CD4-positive, alpha-beta T cell (primary cell): ENCODE measurements at places on chromosomes 1 and 21. TPM values are rescaled to one million over a fixed set of nuclear protein-coding genes. Genes with fewer than 3 reads are reported as not detected.

DNA sequence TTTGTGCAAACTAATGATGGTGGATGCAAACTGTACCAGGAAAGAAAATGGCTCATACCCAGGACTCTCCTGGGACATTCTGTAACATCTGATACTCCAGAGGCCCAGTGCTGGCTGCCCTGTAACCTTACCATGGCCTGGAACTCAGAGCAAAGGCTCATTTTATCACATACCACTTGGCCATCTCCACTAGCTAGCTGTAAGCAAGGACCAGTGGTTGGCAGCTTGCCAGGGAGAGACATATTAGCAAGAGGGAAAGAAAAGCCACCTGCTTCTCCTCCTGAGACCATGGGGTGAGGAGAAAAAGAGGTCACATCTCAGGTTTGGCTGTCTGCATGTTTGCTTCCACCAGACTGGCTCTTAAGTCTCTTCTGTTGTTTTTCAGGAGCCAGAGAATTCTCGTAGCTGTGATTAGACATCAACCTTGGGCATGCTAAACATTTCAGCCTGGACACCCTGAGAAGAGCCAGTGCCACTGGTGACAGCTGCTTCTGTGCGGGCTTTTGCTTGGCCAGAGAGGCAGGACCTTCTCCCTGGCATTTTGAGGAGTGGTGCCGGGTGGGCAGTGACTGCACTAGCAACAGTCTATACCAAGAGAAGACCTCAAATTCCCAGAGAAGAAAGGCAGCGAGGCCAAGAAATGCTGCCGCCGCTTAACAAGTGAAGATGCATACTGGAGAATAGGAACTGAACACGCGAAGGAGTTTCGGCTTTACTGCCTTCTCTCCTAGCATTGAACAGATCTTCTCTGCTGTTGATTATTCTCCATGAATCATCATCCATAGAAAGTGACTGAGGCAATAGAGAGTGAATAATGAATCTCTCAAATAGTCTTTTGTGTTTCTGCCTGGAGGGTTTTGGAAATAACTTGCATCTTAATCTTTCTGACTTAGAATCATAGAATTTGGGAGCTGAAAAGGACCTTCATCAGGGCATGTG, 6.7 kb upstream of the INKA2 start:
- no peak for DNase-seq

GRCh38 chr21:36966066-36966820, at the start of gene HLCS:
Gene HLCS, minus strand, starts transcription at chr21:36966669. Its CDS starts 31 bp downstream, at chr21:36966638.
- DNase-seq: peak; percentile 69

CRYZ gene
- 6.2 TPM for total RNA-seq

DNA sequence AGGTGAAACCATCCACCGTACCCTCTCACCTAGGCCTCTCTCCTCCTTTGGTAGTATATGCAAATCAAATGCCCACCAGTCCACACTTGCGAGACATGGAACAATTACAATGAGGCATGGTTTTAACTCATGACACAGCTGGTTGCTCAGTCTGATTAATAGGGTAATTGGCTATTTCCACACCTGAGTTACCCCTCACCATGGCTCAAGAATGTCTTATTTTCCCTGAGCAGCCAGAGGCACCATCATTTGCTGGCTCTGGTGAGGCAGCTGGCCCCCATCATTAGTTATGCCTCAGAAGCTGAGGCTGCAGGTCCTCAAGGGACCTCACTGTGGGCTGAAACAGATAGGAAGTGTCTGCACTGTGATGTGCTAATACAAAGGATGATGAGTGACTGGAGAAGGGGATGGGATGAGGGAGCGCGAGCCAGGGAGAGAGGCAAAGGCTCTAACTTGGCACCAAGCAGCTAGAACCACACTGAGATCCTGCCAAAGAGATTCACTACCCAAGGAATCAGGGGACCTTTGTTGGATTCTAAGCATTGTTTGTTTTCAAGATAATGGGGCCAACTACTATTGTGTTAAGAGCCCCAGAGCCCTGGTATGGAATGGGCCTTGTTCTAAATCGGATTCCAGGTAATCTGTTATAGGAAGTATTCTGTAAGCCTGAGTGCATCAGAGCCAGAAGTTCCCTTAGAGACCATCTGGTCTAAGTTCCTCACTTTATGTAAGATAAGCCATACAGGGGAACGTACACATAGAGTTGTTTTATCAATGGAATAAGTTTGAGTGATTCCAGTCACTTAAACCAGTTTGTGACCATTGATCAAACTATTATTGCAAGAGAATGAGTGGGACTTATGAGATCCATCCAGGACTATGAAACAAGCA, 80.0 kb upstream of the CNTN2 start:
- DNase-seq: no peak

DNA sequence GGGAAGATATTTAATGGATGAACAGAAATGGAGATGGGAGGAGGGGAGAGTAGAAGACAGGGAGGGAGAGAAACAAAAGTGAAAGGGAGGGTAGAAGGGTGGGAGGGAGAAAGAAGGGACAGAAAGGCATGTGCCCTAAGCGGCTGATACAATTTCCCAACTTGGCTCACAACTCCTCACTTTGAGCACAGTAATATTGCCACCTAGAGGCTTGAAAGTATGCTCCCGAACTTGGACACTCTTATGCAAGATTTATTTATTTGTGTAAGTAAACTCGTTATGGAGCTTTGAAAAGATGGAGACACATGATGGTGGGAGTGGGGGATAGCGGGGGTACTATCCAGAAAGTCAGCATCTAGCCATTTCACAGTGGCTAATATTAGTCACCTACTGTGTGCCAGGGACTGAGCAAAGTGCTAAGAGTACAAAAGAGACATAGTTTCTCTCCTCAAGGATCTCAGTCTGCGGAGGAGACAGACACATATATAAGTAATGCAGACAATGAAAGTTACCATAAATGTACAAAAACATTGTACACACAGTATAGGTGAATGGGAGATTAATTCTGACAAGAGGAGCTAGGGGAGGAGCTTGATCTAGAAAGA, 189.7 kb downstream of the SEC16B start:
- DNase-seq: no peak

DNA sequence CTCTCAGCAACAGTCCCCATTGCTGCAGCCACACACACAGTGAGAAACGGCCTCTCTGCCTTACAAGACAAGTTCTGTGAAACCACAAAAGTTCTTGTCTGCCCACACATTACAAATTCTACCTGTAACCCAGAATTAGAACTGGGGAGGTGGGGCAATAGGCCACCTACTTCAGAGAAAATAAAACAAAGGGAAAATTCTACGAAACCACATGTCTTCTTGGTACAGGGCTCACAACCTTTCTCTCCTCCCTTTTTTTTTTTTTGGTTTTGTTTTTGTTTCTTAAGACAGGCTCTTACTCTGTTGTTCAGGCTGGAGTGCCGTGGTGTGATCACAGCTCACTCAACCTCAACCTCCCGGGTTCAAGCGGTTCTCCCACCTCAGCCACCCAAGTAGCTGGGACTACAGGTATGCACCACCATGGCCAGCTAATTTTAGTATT, 30.2 kb downstream of the LPAR3 start:
- peak; percentile 34 for DNase-seq

ACADM gene
- total RNA-seq: 4.7 TPM

SELL gene
- total RNA-seq: 204 TPM

RGS18 gene
- total RNA-seq: 0.22 TPM

PTPRU gene
- total RNA-seq: 0.56 TPM

DNA sequence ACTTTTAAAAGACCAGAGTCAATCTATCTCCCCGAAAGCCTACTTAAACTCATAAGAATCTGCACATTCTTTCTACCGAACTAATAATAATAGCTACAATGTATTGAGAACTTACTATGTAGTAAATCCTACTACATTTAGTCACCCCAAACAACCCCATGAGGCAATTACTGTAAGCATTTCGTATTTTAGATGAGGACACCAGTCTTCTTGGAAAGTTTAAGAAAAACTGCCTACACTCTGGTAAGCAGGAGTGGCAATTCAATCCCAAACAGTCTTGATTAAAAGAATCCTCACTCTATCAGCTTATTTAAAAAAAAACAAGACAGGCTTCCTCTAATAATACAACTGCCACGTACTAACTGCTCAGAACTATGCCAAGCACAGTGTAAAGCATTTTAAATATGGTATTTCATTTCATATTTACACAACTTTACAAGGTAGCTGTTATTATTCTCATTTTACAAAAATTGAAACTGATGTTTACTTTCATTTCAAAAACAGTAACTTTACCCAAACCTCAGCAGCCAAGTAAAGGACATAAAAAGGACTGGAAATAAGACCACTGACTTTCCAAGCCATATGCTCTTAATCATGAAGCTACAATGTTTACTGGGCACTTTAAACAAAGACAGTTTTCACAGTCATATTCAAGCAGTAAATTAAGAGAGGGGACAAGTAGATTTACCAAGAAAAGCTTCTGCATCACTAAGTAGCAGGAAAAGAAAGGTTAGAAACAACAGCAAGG, 13.9 kb downstream of the ARID4B start:
- DNase-seq: no peak

DNA sequence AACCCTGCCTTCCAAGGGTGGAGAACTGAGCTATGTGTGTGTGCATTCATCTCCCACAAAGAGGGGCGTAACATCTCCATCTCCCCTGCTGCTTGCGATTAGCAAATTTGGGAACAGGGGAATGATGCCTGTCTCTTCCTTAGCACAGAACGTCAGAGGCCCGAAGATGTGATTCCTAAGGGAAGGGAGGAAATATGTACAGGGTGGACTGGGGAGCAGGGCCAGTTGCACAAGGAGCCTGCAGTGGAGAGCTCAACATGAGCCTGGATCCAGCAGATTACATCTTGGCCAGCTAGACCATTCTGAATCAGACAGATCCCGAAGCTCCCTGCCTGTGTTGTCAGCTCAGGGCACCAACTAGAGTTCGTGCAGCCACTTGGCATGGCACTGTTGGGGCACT, 118.1 kb downstream of the NGF start:
- no peak for DNase-seq

EPHB2 gene
- not detected for total RNA-seq

ESPN gene
- 2.0 TPM for total RNA-seq

DNA sequence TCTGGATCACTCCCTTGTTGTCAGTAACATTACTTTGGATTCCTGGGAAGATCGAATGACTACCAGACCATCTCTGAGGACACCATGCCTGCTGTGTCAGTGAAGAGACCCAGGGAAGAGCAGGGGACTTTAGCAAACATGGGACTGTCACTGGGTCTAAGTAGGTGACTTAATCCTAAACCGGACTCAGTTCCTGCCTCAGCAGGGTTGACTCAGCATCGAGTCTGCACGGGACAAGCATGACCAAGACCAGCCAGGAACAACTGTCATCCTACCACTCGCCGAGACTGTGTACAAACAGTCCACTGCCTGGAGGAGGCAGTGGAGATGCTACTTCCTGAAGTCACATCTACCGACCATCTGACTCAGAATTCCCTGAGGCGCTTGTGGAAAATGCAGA, 53.2 kb upstream of the RAB4A start:
- DNase-seq: no peak

DNA sequence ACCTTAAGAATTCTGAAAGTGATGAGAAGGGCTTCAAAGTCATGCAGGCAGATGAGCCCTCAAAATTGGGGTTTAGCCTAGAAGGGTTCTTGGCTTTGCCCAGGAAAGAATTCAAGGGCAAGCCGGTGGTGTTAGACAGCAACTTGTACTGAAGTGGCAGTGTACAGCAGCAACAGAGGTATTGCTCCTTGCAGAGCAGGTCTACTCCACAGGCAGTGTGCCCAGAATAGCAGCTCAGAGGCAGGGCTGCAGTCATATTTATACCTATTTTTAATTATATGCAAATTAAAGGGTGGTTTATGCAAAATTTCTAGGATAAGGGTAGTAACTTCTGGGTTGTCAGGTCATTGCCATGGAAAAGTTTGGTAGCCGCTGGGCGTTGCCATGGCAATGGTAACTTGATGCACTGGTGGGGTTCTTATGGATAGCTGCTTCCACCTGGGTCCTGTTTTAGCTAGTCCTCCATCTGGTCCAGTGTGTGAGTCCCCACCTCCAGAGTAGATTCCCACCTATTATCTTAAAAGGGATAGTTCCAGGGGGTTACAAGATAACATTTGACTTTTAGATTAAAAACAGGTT, 57.9 kb upstream of the CR2 start:
- no peak for DNase-seq

GRCh38 chr1:18020021-18020817, 87.4 kb upstream of the IGSF21 start:
- no peak for DNase-seq

GRCh38 chr21:32340863-32341848, 42.5 kb downstream of the MRAP start:
- DNase-seq: no peak

DNA sequence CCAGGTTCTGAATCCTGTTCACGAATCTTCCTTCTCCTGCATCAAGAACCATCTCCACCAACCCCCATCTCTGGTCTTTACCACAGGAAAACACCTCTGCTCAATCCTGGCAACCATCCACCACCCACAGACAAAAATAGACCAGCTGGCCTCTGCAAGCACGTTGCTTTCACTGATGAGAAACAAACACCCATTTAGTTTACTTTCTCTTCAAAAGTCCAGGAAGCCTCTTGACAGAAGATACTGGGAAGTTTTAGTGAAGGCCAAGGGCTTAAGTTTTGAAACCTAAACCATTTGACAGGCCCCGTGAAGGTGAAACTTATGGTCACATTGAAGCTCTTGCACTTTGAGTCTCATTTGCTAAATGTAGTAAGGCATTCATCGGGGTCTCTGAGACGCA, 122.6 kb upstream of the PPP2R5A start:
- peak; percentile 7 for DNase-seq

DNA sequence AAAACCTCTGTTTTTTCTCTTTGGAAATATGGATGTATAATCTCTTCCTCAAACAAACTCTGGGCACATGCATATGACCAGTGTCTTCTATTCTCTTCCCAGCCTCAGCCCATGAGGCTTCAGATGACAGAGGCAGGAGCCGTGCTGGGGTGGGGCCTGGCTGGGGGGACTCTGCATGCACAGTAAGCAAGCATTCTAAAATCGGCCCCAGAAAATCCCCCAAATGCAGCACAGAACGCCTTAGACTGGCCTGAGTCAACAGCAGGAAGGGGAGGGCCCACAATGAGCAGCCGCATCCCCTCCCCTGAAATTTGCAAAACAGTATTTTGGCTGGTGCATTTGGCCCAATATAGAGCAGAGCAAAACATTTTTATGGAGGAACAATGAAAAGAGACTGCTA, 47.8 kb downstream of the ITPKB start:
- DNase-seq: peak; percentile 61

GRCh38 chr1:200252531-200252930, 157.3 kb downstream of the ZNF281 start:
- DNase-seq: no peak

- no peak for DNase-seq
These were observed 29.1 kb upstream of the NEK2 start for GRCh38 chr1:211704543-211704942.

DNA sequence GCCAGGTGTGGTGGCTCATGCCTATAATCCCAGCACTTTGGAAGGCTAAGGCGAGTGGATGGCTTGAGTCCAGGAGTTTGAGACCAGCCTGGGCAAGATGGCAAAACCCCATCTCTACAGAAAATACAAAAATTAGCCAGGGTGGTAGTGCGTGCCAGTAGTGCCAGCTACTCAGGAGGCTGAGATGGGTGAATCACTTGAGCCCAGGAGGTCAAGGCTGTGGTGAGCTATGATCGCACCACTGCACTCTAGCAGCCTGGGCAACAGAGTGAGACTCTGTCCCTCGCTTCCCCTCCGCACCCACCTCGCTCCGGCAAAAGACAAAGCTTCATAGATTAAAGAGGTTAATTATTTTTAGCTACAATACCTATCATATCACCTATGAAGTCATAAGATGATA, 100.0 kb downstream of the HHAT start:
- no peak for DNase-seq
